ENCODE measurements at places on chromosomes 1 and 21.

DNA sequence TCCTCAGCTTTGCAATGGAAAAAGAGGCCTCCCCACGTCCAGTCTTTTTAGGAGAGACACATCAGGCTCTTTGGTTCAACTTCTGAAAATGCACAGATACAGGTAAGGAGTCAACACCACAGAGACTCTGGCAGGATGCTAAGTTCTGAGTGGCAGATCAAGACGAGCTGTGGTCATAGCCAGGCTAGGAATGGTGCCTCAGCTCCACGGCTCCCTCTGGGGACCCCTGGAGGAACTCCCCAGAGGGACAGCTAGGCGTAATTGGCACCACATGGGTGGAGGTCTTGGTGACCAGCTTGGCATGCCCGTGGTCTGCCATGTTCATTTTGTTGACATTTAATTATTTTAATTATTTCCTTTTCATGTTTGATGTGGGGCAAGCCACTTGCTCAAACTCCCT is 206.1 kb downstream of the KAZN start:
- DNase-seq = no peak

DNA sequence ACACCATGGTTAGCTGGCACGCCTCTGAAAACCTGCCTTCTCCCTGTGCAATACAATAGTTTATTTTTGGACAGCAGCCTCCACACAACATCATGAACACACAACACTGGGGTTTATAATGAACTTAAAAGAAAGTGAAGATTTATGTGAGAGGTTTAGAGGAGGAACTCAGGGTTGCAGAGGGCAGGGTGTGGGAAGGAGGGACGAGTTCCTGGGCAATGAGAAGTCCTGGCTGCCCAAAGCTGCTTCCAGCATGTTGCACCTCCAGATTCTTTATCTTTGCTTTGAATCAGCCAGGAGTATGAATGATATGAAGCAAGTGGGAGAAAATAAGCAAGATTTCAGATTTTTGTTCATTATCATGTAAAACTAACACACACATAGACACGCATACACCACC is 11.3 kb upstream of the LRRC8D start:
- no peak for DNase-seq

- no peak for DNase-seq
These were observed 7.1 kb downstream of the PIGR start for GRCh38 chr1:206939131-206939530.

DNA sequence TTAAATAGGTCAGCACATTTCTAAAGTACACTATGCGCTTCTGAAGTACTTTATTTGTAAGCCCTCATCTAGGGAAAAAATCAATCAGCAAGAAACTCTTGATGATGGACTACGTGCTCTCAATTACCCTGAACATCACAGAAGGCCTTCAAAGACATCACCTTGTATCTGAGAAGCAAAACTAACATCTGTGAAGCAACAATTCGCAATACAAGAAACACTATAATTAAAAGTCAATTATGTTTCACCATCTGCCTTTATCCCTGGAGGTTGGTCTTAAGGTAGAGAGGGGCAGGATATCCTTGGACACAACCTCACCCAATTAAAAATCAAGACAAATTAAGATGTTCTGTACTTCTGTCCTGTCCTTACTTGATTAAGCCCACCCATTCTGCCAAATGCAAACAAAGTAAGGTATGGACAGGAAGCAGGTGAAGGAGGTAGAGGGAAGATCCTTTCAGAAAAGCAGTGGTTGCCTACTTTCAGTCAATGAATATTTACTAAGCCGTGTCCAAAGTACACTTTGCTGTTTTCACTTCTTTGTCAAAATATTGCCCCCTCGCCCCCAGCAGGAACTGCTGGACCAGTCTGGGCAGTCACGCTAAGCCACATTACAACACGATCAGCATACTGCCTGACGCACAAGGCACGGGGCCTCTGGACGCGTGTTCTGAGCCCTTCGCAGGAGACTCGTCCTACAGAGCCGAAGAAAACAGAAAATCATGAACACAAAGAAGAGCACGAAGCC is 887 bp downstream of the SLC19A2 start:
- peak; percentile 81 for DNase-seq

GRCh38 chr1:220921971-220922635 is 42.9 kb downstream of the HLX start:
- DNase-seq = no peak

- peak; percentile 1 for DNase-seq
These were observed 624 bp downstream of the KIFAP3 start for GRCh38 chr1:170073893-170074249.

GRCh38 chr1:91718877-91719276 is 167.1 kb downstream of the TGFBR3 start:
- DNase-seq = no peak

Data from fibroblast of pulmonary artery (primary cell).